ENCODE measurements at places on chromosomes 1 and 21. TPM values are rescaled to one million over a fixed set of nuclear protein-coding genes. Genes with fewer than 3 reads are reported as not detected.

The EXTL2 gene
- 7.2 TPM for total RNA-seq

DNA sequence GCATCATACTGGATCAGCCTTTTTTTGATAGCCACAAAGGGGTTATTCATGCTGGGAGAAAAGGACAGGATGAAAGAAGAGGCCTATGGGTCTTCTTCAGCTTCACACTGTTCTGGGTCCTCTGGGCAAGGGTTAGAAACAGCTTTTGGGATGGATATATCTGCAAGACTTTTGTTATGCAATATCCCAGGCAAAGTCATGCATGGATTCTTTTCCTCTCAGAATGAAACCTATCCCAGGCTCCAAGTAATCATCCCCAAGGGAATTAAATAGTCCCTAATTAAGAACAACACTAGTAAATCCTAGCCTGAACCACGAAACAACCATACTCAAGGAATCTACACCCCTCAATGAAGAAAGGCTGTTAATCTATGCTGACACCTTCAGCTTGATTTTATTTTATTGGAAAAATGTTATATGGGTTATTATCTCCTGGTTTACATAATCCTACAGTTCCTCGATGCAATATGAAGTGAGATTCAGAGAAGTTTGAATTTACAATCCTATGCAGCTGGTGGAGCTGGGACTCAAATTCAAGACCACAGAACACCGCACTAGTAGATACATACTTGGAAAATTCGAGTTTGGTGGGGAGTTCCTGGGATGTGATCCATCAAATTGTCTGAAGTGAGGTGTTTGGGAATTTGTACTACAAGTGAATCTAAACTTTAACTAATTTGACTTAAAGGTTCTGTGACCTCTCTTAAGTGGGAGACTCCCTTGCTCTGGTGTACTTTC lies 338.6 kb downstream of the TBX15 start:
- H3K27me3 ChIP-seq: no peaks in the 10 kb centered on the region
- no peak for DNase-seq
- H3K4me3 ChIP-seq: no peak overlapping the region
- H3K4me1 ChIP-seq: no peaks in the 10 kb centered on the region

The LAMC2 gene
- 34.9 TPM for total RNA-seq

The ORC1 gene
- total RNA-seq: 14.0 TPM

DNA sequence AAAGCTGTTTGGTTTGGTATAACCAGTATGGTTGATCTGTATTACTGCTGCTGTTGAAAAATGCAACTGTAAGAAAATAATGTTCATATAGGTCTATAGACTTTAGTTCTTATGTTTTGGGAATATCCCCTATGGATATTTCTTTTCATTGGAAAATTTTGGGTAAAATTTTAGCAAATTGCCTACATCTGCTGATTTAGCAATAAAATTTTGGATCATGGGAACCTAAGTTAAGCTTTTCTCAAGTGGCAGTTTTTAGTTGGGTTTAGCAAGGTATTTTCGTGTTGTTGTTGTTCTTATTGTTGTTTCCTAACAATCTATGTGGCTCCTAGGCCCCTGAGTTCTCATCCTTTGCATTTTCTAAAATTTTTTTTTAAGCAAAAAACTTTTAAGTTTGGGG lies 167.1 kb downstream of the PHTF1 start:
- DNase-seq: no peak
- H3K4me1 ChIP-seq: no peaks in the 10 kb centered on the region
- H3K27me3 ChIP-seq: no peaks in the 10 kb centered on the region
- no peak overlapping the region for H3K27ac ChIP-seq

DNA sequence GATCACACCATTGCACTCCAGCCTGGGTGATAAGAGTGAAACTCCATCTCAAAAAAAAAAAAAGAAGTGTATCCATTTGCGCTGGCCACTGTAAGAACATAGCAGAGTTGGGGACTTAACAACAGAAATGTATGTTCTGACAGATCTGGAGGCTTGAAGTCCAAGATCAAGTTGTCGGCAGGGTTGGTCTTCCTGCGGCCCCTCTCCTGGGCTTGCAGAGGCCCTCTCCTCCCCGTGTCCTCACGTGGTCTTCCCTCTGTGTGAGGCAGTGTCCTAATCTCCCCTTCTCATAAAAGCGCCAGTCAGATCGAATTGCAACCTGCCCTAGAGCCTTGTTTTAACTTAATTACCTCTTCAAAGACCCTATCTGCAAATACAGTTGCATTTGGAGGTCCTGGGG lies 52.6 kb downstream of the MT1HL1 start:
- H3K4me3 ChIP-seq: no peak overlapping the region
- H3K27ac ChIP-seq: no peak overlapping the region
- no peak for DNase-seq

GRCh38 chr1:934991-935750 lies 11.4 kb downstream of the SAMD11 start:
- H3K36me3 ChIP-seq: no peaks in the 10 kb centered on the region
- H3K4me3 ChIP-seq: no peak overlapping the region
- H3K4me1 ChIP-seq: no peaks in the 10 kb centered on the region

DNA sequence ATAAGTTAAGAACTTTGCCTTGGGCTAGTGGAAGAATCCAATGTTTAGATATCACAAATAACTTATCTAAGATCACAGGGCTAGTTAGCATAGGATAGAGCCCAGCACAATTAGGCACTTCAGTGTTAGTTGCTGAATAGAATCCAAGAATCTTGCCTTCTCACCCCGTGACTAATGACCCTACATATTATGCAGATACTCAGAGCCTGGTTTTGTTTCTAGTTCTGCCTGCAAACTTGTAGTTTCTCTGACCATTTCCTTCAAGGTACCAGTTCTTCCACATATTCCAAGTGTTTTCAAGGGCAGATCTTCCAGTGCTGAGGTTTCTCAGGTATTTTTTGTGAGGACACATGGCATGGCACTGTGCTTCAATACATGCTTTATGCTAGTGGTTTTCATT lies 239.3 kb downstream of the KCNK2 start:
- no peak for DNase-seq
- no peaks in the 10 kb centered on the region for H3K27me3 ChIP-seq
- no peaks in the 10 kb centered on the region for H3K4me1 ChIP-seq
- no peak overlapping the region for H3K27ac ChIP-seq
- H3K36me3 ChIP-seq: no peaks in the 10 kb centered on the region

The RNF11 gene
- total RNA-seq: 40.3 TPM

The RNF186 gene
- not detected for total RNA-seq

The TAF5L gene
- 23.8 TPM for total RNA-seq

- H3K4me1 ChIP-seq: no peaks in the 10 kb centered on the region
- H3K27me3 ChIP-seq: no peaks in the 10 kb centered on the region
- peaks cover 5% of the 10 kb centered on the region for H3K36me3 ChIP-seq
- DNase-seq: no peak
These were observed 32.0 kb downstream of the S100B start for GRCh38 chr21:46572850-46573249.

The NES gene
- 22.7 TPM for total RNA-seq

Measured in Caco-2 (cell line).